ENCODE measurements at places on chromosomes 4 and X.

DNA sequence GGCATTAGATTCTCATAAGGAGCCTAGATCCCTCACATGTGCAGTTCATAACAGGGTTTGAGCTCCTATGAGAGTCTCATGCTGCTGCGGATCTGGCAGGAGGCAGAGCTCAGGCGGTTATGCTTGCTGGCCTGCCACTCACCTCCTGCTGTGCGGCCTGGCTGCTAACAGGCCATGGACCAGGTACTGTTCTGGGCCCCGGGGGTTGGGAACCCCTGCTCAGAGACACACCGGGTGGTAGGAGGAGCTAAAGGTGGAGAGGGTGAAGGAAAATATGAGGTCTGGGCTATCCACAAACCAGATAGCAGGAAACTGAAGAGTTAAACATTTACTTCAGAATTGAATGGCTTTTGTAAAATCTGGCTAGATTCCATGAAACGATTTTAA is 5.9 kb upstream of the F11 start:
- DNase-seq: no peak

- DNase-seq: peak; percentile 7
Observed at GRCh38 chrX:108312957-108313356, 125.3 kb downstream of the COL4A6 start.

DNA sequence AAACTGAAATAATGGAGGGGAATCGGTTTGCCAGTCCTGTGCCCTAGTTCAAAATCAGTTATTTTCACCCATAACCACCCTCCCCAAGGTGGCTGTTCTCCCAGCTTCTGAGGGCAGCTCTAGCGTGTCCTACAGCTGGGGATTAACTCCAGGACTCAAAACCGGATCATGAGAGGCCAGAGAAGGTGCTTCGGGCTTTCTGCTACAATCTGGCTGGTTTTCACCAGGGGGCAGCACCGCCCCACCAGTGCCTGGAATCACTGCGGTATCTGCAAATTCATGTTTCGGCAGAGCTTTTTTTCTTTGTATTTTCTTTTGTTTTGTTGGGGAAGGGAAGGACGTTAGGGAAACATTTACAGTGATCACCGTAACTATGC is 28.4 kb downstream of the PDHA1 start:
- DNase-seq: peak; percentile 31

DNA sequence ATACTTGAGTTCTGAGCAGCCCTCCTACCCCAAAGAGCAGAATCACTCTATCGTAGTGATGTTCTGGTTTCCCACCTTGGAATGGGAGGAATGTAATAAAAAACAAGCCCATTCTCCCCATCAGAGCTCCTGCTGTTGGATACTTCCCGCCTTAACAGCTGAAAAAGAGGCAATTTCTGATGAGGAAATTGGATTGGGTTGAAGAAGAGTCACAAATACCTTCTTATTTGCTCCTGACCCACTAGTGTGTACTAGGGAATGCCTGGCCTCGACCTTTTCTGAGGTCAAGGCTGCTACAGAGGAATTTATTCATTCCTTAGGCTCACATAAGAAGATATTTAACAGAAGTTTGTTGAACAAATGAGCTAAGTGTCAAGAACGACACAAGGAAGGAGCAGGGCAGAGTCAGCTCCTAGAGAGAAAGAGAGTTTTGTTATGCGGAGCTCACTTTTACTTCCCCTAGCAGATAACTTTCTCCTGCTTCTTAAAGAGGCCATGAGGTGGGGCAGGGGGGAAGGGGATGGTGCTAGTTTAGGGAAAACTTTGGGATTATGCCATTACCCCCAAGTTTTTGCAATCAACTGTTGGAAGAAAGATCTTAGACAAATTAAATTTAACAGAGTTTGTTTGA is 273.8 kb upstream of the CLNK start:
- no peak for DNase-seq

DNA sequence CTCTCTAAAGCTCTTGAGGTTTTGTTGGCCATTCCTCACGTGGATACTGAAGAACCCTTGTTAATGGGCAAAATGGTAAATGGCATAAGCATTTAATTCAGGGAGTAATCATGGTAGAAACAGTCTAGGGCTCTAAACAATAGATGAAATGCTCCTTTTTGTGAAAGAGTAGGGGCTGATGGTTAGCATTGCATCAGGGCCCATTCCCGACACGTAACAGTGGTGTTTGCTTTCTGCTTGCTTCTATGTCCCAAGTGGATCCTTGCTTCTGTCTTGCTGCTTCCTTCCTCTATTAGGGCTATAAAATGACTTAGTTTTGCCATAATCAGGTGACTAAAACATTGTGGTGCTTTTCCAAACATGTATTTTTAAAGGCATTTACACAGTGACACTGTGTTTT is 230.9 kb upstream of the AFF2 start:
- DNase-seq: no peak

GRCh38 chrX:7120878-7121219 is 26.7 kb upstream of the STS start:
- DNase-seq: no peak

DNA sequence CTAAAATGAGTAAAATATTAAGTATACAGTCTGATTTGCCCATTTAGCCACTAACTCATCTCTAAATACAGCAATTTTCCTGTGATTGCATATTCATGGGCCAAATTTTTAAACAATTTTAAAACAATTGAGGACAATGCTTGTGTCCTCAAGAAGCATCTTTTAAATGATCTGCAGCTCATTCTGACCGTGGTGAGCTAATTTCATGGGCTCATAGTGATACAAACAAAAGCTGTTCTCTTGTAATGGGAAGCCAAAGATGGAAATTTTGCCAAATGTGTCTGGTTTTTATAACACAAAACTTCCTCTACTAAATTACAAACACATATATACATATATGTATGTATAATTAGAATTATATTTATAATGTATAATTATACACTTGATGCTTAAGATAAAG is 39.7 kb downstream of the HMGB2 start:
- DNase-seq: no peak

Measured in globus pallidus (tissue), 1 donor.